ENCODE measurements at places on chromosomes 5 and 9.

GRCh38 chr5:171207256-171207847, 101.7 kb upstream of the TLX3 start:
- DNase-seq, result no peak

- no peak for DNase-seq
Measured at GRCh38 chr5:171736976-171737891, 48.4 kb upstream of the SMIM23 start.

GRCh38 chr5:108295578-108296368, 86.1 kb downstream of the FBXL17 start:
- no peak for DNase-seq

DNA sequence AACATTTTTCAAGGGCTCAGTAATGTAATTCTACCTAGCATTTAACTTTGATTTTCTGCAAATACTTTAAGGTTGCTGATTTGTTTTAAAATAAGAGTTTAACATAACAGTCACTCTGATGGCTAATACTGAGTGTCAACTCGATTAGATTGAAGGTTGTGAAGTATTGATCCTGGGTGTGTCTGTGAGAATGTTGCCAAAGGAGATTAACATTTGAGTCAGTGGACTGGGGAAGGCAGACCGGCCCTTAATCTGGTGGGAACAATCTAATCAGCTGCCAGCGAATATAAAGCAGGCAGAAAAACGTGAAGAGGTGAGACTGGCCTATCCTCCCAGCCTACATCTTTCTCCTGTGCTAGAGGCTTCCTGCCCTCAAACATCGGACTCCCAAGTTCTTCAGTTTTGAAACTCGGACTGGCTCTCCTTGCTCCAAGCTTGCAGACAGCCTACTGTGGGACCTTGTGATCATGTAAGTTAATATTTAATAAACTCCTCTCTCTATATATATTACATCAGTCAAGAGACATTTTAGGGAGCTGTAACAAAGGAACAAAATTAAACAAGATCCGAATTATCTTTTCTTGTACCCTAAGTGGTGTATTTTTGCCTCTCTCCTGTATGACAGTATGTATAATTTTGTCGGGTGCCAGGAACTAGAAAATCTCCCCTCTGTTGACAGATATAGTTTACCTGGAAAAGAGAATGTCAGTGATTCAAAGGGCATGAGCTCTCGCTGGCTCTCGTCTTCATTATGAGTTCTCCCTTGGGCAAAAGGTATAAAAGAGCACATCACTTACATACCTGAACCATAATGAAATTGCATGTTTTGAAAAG, 576.1 kb downstream of the LRRC70 start:
- DNase-seq, result no peak
